ENCODE measurements at places on chromosomes 5 and 9. TPM values are rescaled to one million over a fixed set of nuclear protein-coding genes. Genes with fewer than 3 reads are reported as not detected.

The ZNF618 gene
- total RNA-seq = 7.9 TPM

The BTF3 gene
- total RNA-seq = 1,272 TPM

The SPINK4 gene
- not detected for total RNA-seq

The FOXD4 gene
- total RNA-seq = 0.33 TPM

The SH3GL2 gene
- not detected for total RNA-seq

The CLIC3 gene
- 5.2 TPM for total RNA-seq

The ANXA1 gene
- 1,147 TPM for total RNA-seq
